ENCODE measurements at places on chromosomes 3 and 15.

DNA sequence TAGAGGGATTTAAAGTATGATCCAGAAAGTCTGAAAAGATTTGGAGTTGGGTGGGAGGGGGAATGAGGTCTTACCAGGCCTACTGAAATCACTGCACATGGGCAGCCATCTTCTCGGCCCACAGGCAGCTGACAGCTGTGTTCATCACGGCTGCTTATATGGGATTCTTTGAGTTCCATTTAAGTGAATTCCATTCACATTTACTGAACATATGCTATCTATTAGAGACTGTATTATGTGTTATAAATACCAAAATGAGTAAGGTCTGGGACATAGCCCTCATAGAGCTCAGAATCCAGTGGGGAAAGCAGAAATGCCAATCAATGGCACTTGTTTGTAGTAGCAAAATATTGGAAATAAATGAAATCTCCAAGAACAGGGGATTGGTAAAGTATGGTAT lies 91.1 kb downstream of the TRIM42 start:
- DNase-seq: no peak

DNA sequence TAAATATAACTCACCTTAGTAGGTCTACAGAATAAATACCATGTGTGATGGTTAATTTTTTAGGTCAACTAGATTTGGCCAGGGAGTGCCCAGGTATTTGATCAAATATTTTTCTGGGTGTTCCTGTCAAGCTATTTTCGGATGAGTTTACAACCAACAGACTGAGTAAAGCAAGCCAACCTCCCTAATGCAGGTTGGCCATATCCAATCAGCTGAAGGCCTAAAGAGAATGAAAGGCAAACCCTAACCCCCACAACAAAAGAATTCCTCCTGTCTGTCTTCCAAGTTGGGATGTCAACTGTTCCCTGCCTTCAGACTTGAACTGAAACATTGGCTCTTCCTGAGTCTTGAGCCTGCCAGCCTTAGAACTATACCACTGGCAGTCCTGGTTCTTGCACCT lies 28.6 kb downstream of the TASOR start:
- no peak for DNase-seq

DNA sequence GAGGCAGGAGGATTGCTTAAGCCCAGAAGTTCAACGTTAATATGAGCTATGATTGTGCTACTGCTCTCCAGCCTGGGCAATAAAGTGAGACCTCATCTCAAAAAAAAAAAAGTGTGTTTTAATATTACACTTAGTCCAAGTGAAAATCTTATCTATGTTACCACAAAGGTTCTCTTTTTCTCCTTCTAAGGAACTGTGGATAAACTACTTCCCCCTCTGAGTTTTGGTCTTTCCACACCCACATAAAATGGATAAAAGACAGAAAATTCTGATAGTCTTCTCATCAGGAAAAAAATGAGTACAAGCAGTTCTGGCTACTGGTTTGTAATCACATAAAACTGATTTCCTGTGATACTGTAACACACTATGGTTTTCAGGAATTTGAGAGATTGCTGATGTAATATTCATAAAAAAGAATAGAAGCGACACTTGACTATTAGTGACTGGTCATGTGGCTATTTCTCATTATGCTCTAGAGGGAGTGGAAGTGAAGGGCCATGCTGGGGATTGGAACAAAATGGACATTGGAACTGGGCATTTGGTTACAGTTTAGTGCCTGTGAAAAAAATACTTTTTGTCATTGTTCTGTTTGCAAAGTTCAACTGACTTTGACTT lies 68.2 kb downstream of the RYR3 start:
- DNase-seq: no peak

GRCh38 chr15:71333839-71334238 lies 218.6 kb downstream of the THSD4 start:
- no peak for DNase-seq

DNA sequence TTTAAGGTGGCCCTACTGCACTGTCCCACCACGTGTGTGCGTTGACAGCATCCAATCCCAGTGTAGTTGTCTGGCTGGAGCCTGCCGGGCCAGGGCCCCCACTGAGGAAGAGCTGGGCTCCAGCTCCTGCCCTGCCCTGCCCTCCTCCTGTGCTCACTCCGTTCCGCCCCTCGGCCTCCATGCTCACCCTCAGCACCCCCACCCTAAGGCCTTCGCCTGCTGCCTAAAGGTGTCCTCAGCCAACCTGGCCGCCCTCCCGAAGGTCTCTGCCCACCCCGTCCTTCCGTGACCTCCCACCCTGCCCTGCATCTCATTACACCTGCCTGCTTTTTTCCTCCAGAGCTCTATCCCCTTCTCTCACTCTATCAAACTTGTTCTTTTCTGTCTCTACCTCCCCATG lies 118.0 kb downstream of the TPRA1 start:
- DNase-seq: no peak

GRCh38 chr3:190701096-190701532 lies 161.4 kb downstream of the GMNC start:
- no peak for DNase-seq
